ENCODE measurements at places on chromosomes 4 and X. TPM values are rescaled to one million over a fixed set of nuclear protein-coding genes. Genes with fewer than 3 reads are reported as not detected.
A peak's percentile ranks its signal among the peaks of the same experiment; 100 is the strongest.

GRCh38 chrX:30592831-30593230 is 15.3 kb upstream of the TASL start:
- H3K27ac ChIP-seq = peak overlapping the region; percentile 64
- H3K4me3 ChIP-seq = no peak overlapping the region
- no peak for DNase-seq
- H3K27me3 ChIP-seq = no peaks in the 10 kb centered on the region
- no peaks in the 10 kb centered on the region for H3K36me3 ChIP-seq
- peaks cover 45% of the 10 kb centered on the region for H3K4me1 ChIP-seq

DNA sequence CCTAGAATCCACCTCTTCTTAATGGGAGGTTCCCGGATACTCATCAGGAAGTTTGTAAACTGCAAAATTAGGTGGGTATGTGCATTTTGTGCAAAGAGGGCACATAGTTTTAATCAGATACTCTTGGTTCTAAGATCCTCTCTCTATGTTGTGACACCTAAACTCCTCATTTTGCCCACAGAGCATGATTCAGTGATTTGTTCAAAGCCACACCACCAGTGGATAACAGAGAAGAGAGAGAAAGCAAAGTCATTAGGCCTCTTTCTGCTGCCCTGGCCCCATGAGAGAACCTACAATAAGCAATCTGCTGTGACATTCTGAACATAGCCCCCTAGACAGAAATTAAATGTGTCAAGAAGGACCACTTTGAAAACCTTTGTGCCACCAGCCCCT is 72.3 kb upstream of the STIM2 start:
- H3K4me1 ChIP-seq = peaks cover 7% of the 10 kb centered on the region
- H3K4me3 ChIP-seq = no peak overlapping the region
- H3K27me3 ChIP-seq = no peaks in the 10 kb centered on the region
- H3K36me3 ChIP-seq = no peaks in the 10 kb centered on the region
- H3K27ac ChIP-seq = no peak overlapping the region

- H3K36me3 ChIP-seq = no peaks in the 10 kb centered on the region
- no peak overlapping the region for H3K4me3 ChIP-seq
- H3K4me1 ChIP-seq = no peaks in the 10 kb centered on the region
- no peaks in the 10 kb centered on the region for H3K27me3 ChIP-seq
Measured at GRCh38 chr4:72110886-72111285, 79.1 kb downstream of the NPFFR2 start.

DNA sequence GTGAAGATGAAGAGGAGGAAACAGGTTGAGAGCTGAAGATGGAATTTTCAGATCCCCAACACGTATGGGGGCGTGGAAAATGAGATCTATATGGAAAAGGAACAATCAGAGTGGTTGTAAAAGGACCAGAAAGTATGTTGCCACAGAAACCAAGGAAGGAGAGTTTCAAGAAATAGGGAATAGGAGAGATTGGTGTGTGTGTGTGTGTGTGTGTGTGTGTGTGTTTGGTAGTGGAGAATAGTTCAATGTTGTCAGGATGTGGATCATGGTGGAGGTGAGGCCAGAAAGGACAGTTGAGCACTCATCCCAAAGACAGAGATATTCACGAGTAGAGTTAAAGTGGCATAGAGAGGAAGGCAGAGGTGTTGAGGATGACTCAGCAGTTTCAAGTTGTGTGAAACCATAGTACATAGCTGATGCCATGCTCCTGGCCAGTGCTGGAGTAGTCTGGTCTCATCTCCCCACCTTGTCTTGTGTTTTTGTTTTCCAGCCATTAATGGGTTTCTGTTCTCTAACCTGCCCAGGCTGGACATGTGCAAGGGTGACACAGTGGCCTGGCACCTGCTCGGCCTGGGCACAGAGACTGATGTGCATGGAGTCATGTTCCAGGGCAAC is 36.1 kb downstream of the HEPH start:
- H3K4me1 ChIP-seq = no peaks in the 10 kb centered on the region
- H3K4me3 ChIP-seq = no peak overlapping the region
- H3K27ac ChIP-seq = no peak overlapping the region
- DNase-seq = peak; percentile 17
- H3K27me3 ChIP-seq = no peaks in the 10 kb centered on the region
- no peaks in the 10 kb centered on the region for H3K36me3 ChIP-seq

DNA sequence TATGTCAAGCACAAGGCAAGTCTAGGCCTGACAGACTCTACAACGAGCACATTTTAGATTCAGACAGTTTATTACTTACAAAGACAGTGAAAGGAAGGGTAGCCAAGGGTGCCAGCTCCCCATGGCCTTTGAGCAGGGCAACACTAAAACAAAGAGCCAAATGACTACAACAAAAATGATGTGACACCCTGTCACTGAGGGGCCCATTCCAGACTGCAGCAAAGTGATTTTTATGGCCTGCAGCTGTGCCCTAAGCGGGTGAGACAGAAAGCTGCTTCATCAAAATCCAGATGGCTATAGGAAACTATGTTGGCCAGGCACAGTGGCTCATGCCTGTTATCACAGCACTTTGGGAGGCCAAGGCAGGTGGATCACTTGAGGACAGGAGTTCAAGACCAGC is 13.4 kb upstream of the RP2 start:
- no peaks in the 10 kb centered on the region for H3K27me3 ChIP-seq
- no peaks in the 10 kb centered on the region for H3K4me1 ChIP-seq
- DNase-seq = no peak
- no peaks in the 10 kb centered on the region for H3K36me3 ChIP-seq
- H3K27ac ChIP-seq = no peak overlapping the region

Gene C4orf51
- total RNA-seq = not detected
